ENCODE measurements at places on chromosomes 5 and 9.

DNA sequence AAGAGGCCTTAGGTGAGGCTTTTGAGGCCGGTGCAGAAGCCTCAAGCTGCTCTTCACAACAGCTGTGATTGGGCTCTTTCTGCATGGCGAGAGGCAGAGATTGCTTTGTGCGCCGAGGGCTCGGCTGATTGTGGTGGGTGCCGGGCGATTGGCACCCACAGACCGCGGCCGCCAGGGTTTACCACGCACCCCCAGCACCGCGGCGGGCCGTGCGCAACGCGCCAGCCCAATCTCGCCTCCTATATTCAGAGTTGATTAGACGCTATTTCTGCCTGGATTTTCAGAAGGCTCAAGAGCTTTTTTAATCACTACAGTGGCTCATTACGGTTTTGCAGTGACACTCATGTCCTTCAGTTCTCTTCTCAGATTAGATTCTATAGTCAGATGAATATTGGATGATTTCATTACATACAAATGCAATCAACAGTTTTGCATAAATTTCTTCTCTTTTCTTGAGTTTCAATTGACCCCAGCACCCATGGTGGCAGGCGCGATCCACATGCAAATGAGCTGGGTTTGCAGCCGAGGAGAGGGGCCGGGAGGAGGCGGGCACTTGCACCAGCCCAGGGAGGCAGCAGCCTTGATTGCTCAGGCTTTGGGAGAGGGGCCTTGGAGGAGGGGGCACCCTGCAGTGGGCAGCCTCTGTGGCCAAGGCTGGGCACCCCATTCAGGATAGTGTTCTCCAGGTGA lies 33.8 kb upstream of the PTGS1 start:
- DNase-seq: no peak

DNA sequence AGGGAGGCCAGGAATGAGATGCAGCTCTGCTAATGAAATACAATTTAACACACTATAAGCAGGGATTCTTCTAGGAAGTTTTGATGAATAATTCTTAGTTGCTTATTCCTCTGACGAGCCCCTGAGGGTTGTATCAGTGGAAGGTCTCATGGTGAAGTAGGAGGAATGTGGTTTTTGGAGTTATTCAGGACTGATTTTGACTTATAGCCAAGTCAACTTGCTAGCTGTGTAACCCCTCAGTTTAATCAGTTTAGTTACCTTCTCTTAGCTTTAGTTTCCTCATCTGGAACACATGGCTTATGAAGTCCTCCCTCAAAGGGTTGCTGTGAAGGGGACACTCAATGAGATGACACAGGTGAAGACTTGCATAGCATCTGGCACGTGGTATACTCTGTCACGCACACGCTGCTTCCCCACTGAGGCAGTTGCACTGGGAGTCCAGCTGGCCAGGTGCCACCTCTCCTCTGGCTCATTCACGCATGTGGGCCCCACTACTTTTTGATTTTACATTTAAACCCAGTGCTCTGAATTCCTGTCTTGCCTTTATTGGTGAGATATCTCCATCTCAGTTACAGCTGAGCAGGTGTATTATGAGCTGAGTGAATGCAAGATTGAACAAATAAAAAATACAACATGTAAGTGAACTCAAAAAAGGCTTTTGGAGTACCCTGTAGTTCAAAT lies 415.0 kb downstream of the ARHGEF28 start:
- no peak for DNase-seq

DNA sequence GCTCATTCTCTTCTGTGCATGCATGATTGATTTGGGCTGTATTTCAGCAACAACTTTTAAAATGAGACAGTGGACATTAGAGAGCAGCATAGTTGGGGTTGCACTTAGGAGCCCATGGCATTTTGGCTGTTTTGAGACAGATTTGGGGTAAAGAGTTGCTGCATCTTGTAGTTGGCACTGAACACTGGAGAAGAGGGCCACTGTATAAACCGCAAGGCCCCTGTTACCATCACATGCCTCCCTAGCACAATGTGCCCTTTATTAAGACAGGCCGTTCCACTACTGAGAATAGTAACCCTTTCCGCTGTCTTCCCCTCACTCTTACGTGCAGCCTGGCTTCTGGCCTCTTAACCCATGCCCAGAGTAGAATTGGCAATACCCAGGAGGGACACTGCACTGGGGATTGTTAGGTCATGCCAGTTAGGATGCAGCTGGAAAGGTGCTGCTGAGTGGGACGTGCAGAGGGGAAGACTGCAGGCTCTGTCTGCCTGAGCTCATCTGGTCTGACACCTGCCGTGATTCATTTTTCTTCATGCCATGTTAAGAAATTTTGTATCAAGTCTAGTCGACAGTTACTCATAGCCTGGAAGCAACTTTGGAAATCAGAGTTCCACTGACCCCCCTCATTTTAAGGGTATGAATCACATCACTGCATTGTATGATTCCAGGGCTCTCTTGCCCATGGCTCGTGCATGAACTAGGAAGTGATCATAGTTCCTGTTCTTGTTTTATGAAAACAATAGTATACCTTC lies 146.9 kb upstream of the DMRT1 start:
- DNase-seq: no peak

GRCh38 chr5:673831-674629 lies 19.1 kb downstream of the TPPP start:
- DNase-seq: no peak

- no peak for DNase-seq
Measured at GRCh38 chr5:157713830-157714595, 17.2 kb upstream of the THG1L start.

- no peak for DNase-seq
Measured at GRCh38 chr9:6675268-6675667, 29.7 kb upstream of the GLDC start.

- no peak for DNase-seq
Measured at GRCh38 chr5:113384782-113385285, 50.0 kb downstream of the TSSK1B start.

- no peak for DNase-seq
Measured at GRCh38 chr5:169071-169727, 22.1 kb upstream of the LRRC14B start.

DNA sequence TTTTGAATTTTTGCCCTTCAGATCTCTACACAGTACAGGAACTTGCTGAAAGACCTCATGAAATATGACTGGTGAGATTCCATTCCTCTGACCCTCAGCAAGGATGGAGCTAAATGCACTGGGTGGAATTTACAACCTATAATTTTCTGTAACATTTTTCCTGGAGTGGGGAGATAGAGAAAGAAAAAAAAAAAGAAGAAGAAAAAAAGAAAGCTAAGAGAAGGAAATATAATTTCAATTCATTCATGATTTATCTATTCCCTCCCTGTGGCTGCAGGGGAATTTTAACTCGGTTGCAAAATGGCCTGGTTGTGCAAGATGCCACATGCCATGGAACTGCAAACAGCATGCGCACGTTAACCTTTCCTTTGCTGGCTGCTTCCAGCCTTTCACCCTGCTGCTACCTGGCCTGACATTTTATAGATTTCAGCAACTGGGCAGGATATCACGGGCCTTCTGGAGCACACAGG lies 155.4 kb downstream of the FSTL4 start:
- no peak for DNase-seq

- DNase-seq: no peak
Measured at GRCh38 chr5:107263387-107264018, 407.2 kb downstream of the EFNA5 start.

GRCh38 chr5:17455942-17456341 lies 42.1 kb upstream of the TAF11L2 start:
- DNase-seq: no peak

- DNase-seq: no peak
Measured at GRCh38 chr9:18849890-18850677, 182.9 kb downstream of the SAXO1 start.

DNA sequence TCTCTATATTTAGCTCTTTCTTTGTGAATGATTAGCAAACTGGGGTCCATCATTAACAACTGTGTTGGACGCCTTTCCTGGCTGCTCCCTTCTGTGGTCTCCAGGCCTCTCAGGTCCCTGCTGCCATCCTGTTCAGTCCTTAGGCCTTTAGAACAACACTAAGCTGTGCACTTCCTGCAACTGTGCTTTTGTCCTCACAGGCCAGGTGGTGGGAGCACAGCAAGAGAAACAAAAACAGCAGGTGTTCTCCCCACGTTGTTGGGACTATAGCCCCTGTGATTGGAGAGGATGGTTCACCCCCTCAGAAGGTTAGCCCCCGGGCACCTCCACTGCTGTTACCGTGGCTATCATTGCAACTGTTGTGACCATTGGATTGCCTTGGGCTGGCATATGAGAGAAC lies 41.7 kb upstream of the CLINT1 start:
- no peak for DNase-seq

DNA sequence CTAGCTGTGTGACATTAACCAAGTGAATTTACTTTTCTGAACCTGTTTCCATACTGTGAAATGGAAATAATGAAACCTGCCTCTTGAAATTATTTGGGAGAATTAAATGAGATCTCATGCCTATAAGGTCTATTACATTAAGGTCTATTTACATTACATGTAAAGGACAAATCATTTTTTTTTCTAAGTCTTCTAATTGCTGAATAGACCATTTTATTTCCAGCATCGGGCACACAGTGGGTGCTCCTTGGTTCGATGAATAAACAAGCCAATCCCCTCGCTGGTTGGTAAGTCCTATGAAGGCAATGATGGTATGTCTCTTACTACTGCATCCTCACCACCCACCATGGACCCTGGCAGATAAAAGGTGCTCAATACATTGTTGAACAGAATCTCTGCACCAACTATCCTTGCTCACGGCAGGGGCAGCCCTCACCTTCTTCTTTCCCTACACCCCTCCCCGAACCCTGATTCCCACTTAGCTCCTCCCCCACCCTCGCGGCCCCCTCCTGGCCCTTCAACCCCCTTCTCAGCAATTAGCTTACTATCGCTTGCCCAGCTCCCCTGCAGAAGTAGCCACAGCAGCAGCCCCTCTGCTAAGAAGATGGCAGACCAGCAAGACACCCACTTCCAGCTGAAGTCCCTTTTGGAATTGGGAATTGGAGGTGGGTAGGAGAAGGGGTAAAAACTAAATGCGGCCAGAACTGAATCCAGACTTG lies 3.0 kb downstream of the PCDH1 start:
- no peak for DNase-seq

GRCh38 chr9:6790866-6791265 lies 33.1 kb downstream of the KDM4C start:
- DNase-seq: no peak

DNA sequence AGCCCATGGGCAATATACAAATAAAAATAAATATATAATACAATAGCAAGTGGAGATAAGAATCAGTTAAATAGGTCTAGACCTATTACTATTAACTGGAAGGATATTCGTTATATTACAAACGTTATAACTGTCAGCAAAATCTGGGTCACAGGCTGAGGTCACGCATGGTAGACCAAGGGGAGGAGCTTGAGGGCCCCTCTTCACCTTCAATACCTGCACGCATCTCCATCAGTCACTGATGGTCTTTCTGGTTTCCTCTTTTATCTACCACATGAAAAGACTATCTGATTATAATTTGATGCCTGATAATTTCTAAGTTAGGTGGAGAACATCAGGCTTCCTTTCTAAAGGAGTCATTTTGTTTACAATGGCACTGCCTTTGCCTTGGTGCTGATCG lies 43.2 kb downstream of the MAT2B start:
- DNase-seq: no peak

DNA sequence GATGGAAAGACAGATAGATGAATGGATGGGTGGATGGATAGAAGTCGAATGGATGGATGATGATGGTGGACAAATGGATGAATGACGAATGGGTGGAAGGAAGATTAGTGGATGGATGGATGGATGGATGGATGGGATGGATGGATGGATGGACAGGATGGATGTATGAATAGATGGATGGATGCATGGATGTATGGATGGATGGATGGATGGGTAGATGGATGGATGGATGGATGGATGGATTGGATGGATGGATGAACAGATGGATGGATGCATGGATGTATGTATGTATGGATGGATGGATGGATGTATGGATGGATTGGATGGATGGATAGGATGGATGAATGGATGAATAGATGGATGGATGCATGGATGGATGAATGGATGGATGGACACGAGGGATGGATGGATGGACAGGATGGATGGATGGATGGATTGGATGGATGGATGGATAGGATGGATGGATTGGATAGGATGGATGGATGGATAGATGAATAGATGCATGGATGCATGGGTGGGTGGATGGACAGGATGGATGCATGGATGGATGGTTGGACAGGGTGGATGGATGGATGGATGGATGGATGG lies 52.4 kb downstream of the DUSP1 start:
- DNase-seq: no peak

DNA sequence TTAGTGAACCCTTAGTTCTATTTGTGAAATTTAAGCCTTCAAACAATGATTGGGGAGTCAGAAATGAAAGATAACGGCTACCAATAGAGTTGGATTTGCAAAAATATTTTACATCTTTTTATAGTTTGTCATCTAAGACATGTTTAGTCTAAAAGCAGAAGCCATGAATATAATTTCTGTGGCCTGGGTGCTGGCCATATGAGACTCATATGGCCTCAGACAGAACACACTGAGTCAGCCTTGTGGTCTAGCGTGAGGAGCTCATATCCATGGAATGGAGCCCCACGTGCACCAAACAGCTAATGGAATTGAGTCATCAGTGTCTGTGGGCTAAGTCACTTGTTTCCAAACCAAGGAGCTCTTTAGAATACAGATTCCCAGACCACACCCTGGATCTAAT lies 240.7 kb upstream of the NREP start:
- DNase-seq: no peak

Data from NCI-H1436 treated with DMSO at 0.1 percent for 48 hours (cell line).